ENCODE measurements at places on chromosomes 11 and 22.

DNA sequence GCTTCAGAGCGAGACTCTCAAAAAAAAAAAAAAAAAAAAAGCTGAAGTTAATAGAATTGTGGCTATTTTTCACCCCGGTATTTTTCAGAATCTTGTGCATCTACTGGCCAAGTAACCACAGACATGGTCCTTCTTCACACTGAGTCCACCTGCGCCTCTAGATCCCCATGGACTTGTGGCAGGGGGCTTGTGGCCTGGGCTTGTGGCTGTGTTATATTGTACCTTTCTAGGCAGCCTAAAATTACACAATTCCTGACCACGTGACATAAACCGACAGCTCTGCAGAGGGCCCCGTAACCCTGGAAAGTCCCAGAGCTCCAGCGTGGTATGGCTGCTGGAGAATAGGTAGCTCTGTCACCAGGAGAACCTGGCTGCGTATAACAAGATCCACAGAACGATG, 10.9 kb upstream of the NAALADL1 start:
- DNase-seq, result no peak

DNA sequence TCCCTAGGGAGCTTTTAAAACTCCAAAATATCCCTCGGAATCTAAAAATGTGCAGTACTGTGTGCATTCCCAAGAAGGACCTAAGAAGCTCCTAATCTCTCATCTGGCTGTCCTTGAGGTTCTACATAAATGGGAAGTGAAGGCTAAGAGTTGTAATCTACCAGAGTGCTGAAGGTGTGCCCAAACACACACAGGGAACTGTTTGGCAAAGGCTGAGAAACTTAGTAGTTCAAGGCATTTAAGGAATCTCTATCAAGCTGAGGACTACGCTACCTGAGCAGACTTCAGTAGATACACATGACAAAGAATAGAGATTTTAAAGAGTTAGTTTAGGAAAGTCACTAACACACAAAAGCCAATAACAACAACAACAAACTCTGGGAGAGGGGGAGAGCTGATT, 71.1 kb downstream of the TTC28 start:
- no peak for DNase-seq

DNA sequence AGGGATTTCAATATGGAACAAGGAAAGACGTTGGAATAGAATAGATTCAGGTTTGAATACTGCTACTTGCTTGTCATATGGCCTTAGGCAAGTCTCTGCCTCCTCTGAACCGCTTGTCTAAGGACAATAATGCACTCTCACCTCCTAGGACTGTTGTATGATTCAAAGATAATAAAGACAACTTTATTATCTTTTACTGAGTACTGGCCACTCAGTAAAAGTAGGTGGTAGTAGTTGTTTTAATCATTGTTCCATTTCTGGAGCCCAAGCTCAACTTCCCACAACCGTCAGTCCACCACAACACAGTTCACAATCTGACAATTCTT, 134.2 kb downstream of the ME3 start:
- DNase-seq, result no peak

DNA sequence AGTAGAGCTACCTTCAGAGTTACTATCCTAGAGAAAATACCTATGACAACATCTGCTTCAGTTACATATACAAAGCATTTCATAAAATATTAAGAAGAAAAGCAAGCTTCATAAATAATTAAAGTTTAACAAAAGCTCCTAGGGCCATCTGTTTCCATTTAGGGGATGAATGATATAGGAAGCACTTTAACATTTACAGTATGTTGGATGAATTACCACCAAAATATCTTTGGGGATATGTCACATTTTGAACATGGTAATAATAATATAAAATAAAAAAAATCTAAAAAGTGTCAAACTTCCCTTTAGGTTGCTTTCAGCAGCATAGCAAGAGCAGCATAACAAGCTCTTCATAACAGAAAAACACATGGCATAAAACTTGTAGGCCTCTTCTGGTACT, 104.6 kb downstream of the ATG16L2 start:
- no peak for DNase-seq

DNA sequence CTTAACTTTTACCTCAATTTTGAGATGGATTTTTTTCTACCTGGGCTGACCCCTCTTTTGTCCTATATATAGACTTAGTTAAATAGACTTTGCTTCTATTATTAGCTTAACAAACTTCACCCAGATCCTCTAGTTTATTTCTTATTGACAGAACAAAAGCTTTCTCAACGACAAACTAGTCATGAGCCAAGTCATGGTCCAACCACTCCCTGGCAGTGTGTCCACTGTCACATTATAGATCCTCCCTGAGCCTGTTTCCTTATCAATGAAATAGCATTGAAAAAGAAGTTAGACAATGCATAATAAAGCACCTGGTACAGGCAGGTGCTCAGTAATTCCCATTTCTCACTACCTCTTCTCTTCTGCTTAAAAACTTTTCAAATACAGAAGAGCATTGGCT, 155.1 kb downstream of the SPON1 start:
- no peak for DNase-seq

- no peak for DNase-seq
Observed at GRCh38 chr11:120752668-120753067, 241.1 kb downstream of the GRIK4 start.
